ENCODE measurements at places on chromosomes 4 and X.

DNA sequence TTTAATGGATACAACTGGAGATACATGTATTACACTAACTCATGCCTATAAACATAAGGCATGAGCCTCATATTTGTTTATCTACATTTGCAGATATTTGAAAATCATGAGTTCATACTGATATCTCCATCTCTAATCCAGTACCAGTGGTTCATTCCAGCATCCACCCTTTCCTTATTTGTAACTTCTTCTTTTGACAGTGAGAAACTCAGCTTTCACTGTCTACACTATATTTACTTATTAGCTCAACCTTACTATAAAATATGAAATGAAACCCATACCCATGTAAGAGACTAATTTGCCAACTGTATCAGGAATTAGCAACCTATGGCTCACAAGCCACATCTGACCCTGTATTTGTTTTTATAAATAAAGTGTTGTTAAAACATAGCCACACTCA is 161.9 kb upstream of the GPRIN3 start:
- no peak for DNase-seq

GRCh38 chrX:101617211-101618191 is at the start of gene ARMCX6:
ARMCX6 (minus strand) TSS chrX:101618000; CDS start chrX:101616620, 1,380 bp downstream.
- peak; percentile 79 for DNase-seq

DNA sequence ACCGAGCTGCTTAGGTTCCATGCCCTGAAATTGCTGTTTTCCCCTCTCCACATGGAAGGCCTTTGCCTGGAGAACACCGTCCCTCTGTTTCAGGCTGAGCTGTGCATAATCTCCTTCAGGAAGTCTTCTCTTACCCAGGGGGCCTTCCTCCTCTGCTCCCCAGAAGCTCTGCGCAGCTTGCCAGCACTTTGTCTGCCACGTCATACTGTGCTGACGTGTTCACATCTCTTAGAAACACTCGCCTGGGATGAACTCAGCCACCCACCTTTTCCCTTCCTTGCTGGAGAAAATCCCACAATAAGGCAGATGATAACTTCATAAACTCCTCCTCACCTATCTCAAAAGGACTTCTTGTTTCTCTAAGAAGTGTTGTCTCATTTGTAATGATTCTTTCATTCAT is 110.7 kb downstream of the ARHGAP10 start:
- no peak for DNase-seq

DNA sequence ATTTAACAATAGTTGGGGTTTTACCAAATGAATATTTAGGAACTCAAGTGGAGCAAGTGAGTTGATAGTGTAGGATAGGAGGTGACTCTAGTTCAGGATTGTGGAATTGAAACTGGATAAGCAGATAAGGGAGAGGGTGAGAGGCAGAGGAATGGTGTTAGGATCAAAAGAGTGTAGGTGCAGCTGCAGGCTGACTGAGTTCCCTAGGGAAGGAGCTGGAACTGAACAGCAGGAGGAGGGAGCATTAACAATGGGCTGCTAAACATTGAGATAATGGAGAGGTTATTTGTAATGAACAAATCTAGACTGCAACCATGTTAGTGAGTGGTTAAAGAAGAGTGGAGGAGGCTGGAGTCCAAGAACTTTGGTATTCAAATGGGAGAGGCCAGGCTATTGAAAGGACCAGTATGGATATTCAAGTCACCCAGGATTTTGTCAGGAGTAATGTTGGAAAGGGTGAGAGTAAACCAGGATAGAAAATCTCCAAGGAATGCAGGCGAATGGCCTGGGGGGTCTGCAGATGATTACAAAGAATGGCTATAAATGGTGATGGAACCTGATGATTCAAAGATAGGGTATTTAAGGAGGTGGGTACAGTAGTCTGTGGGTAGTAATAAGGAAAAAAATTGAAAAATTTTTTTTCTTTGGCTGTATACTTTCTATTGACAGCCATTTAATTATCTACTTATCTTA is 497.1 kb upstream of the TENM3 start:
- no peak for DNase-seq

- DNase-seq, result no peak
Measured at GRCh38 chr4:128455480-128455879, 167.9 kb upstream of the PGRMC2 start.

DNA sequence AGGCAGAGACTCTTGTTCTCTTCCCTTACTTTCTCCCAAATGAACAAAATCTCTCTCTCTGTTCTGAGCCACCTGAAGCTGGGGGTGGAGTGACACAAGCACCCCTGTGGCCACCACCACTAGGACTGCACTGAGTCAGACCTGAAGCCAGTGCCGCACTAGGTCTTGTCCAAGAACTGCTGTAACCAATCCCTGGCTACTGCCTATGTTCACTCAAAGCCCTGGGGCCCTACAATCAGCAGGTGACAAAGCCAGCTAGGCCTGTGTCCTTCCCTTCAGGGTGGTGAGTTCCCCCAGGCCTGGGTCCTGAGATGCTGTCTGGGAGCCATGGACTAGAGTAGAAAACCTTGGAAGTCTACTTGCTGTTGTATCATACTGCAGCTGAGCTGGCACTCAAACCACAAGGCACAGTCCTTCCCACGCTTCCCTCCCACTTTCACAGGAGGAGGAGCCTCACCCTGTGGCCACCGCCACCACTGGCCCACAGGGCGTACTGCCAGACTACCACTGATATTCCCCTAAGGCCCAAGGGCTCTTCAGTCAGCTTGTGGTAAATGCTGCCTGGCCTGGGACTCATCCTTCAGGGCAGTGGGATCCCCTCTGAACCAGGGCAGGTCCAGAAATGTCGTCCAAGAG is 119.1 kb downstream of the RTL9 start:
- DNase-seq, result no peak

- peak; percentile 56 for DNase-seq
Measured at GRCh38 chr4:80196922-80197573, at the start of gene PRDM8. PRDM8 (plus strand) TSS chr4:80197503; CDS start chr4:80200081, 2,578 bp downstream.

- DNase-seq, result no peak
Measured at GRCh38 chr4:93403571-93403970, 425.0 kb upstream of the ATOH1 start.

DNA sequence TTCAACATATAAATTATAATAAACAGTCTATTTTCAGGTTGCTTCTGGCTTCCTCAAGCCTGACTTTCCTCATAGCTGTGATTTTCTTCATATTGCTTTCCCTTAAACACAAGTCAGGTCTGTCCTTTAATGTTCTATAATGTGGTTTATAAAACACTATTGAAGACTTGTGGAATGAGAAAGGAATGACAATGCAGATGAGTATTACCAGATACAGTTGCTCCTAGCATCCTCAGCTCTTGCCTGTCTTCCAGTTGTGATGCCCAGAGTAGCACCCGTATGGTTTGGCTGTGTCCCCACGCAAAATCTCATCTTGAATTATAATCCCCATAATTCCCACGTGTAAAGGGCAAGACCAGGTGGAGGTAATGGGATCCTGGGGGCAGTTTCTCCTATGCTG is 265.7 kb upstream of the BOD1L1 start:
- no peak for DNase-seq

- DNase-seq, result peak; percentile 7
Measured at GRCh38 chrX:70455366-70456202, 10.9 kb downstream of the DLG3 start.

GRCh38 chr4:9979101-9979701 is 42.1 kb downstream of the SLC2A9 start:
- DNase-seq, result no peak

- DNase-seq, result no peak
Measured at GRCh38 chrX:27241981-27242380, 221.2 kb downstream of the PPP4R3C start.

- DNase-seq, result peak; percentile 13
Measured at GRCh38 chr4:2400841-2401609, 17.4 kb downstream of the ZFYVE28 start.

- DNase-seq, result peak; percentile 10
Measured at GRCh38 chr4:76950956-76951671, 1.6 kb downstream of the SEPTIN11 start.

DNA sequence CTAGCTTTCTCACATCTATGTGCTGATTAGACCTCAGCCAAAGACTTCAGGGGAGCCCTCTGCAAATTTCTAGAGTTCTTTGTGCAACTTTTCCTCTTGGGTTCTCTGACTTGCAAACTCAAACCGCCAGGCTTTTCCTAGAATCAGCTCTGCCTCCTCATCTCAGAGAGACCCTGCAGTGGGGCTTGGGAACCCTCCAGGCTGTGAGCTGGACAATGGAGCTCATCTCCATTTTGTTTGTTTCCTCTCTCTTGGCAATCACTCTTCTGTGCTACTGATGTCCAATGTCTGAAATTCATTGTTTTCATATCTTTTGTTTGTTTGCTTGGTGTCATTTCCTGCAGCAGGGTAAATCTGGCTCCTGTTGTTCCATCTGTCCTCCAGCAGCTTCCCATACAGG is 33.0 kb downstream of the GYPB start:
- DNase-seq, result no peak

DNA sequence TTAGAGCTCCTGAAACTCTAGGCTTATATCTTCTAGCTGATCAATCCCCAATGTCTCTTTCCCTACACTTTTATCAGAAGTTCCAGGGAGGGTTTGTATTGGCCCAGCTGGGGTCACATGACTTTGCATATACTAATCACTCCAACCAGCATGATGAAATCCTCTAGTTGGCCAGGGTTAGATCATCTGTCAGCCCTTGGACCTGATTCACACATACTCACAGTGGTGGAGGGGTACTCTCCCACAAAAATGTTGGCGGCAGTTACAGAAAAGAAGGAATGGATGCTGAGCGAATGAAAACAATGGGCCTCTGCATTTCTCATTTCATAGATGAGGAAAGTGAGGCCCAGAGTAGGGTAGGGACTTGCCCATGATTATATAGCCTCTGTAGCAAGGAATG is 151.1 kb downstream of the PJA1 start:
- no peak for DNase-seq

DNA sequence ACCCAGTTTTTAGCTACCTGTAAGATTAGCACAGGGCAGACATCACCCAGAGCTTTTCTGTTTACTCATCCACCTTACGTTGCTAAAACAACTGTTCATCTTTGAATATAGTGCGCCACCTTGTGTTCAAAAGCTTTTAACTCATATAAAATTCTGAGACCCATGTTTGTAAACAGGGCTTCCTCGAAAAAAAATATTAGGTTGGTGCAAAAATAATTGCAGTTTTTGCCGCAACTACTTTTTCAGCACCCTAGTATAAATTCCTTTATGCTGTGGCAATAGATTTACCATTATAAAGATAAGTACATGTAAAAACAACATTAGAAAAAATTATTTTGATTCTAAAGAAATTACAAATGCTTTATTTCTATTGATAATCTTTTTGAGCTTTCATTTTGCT is 147.9 kb downstream of the LRBA start:
- DNase-seq, result peak; percentile 34

DNA sequence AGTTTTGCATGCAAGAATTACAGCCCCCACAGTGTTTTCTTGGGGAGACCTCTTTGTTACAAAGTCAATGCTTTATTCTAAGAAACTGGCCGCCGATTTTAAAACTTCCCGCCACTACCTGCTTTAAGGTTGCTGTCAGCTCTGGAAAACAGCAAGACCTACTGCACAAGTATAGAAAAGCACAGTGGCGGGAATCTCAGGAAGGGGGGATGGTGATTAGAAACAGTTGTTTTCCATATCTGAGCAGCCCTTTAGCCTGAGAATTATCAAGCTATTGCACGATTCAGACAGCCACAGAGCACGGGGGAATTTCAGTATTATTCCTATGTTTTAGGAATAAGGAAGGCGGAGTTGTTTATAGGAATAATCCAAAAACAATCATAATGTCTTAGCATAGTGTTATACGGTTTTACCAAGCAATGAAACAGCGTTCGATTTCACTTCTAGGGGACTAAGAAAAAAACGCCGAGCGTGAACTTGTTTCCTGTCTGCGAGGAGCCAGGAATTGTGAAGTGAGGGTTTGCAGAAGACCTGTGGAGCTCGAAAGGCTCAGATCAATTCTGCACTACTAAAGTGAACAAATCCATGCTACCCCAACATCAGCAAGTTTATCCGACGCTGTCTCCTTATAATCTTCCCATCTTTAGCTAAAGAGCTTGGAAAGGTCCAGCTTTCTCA is 81.3 kb downstream of the HMGN5 start:
- DNase-seq, result peak; percentile 3

- no peak for DNase-seq
Measured at GRCh38 chr4:112519689-112520597, 4.0 kb upstream of the NEUROG2 start.

DNA sequence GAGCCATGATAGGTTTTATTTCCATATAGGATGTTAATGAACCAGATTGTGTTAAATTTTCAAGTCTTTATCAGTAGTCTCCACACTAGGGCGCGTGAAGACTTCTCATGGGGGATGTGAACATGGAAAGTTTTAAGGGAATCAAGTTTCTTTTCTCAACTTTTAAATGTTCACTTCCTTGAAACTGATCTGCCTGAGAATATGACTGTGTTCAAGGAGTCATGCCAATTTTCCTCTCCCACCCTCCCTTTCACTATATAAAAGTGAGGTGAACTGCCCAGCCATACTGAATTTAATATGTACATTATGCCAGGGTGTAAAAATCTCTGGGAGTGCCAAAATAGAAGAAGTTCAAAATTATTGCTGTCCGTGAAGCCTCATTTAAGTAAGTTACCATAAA is 30.4 kb upstream of the HPGDS start:
- DNase-seq, result no peak

DNA sequence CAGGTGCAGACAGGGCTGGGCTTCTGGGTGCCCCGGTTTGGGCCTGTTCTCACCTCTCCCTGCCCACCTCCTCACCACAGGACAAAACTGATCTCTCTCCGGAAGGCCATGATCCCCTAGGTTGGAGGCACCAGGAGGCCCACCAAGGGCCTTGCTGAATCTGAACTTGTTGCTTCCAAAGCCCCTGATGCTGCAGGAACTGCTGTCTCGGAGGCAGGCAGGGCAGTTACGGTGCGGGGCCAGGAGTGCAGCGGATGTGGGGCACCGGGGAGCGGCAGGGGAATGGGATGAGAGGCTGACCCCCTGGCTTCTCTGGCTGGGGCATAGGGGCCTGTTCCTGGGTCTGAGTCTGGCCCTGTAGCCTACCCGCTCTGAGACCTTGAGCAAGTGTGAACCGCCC is 100.4 kb upstream of the PSAPL1 start:
- DNase-seq, result no peak

- DNase-seq, result no peak
Measured at GRCh38 chr4:55530691-55531090, 16.0 kb downstream of the CLOCK start.

- no peak for DNase-seq
Measured at GRCh38 chr4:182194091-182194824, 48.9 kb upstream of the TENM3 start.

DNA sequence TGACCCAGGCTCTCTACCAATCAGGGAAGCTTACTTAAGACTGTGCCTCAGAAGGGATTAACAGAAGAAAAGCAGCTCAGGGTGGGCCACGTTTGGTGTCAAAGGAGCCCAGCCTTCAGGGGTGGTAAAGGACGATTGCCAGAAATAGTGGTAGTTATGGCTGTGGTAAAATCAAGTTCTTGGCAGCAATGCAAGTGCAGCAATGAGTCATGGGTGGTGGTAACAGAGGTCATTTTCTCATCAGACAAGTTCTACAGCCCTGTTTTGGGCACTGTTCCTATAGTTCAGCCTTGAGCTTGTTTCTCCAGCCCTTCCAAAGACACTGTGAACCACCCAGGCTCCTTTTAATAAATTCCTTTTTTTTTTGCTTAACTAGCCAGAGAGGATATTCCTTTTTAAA is 120.3 kb downstream of the EFHC2 start:
- DNase-seq, result no peak
